ENCODE measurements at places on chromosomes 5 and 9.
A peak's percentile ranks its signal among the peaks of the same experiment; 100 is the strongest.

GRCh38 chr9:34163434-34163833 lies 15.4 kb upstream of the UBAP1 start:
- no peak for DNase-seq

- DNase-seq = no peak
Measured at GRCh38 chr5:136128481-136128880, 4.2 kb upstream of the SMAD5 start.

GRCh38 chr5:399296-400281 lies 43.4 kb upstream of the EXOC3 start:
- peak; percentile 87 for DNase-seq

GRCh38 chr5:135832941-135833920 lies 1.2 kb upstream of the SLC25A48 start:
- DNase-seq = no peak
